Dermis blood vessel endothelial cell (primary cell): ENCODE measurements at places on chromosomes 1 and 21.

DNA sequence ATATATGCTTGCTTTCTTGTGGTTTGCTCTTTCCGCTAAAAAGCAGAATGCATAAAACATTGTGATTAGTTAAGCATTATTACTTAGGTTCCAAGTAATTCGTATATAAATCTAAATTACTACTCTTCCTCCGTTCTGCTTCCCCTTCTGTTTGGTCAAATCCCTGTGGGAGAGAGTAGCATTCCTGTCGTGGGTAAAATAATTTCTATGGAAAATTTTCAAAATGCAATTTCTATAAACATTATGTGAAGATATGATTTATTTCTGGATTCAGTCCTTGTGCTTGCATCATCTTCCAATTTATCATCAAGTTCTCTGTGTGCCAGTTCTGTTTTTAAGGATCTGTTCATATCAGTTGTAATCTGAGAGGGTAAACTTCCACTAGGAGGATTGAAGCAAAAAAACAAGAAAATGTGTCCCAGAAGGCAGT, 7.2 kb upstream of the WARS2 start:
- DNase-seq: no peak

DNA sequence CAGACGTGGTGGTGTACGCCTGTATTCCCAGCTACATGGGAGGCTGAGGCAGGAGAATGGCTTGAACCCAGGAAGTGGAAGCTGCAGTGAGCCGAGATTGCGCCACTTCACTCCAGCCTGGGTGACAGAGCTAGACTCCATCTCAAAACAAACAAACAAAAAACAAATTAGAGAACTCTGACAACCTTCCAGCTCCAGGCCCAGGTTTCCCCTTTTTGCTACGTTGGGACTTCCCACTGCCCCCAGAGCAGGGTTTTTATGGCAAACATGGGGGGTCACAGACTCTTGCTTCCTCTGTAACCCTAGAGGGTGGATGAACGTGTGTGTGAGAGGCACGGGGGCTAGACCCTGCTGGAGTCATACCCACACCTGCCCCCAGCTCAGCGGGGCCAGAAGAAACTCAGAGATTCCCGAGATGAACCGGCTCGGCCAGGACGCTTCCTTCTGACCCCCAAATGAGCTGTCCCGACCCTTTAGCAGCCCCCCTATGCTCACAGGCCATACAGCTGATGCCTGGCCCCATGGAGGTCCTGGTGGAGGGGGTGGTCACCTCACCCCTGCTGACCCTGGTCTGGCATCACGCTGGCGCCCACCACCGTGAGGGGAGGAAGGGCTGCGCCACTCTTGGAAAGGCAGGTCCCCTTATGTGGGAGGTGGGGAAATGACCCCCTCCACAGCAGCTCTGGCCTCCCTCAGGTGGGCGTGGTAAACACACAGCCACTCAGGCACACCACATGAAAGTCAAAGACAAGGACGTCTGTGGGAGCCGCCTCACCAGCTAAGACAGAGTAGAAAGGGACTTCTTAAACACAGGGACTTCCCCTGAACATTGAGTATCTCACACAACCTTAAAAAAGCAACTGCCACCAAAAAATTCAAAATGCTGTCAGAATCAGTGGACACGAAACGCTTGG, 7.1 kb downstream of the GPR157 start:
- DNase-seq: no peak

DNA sequence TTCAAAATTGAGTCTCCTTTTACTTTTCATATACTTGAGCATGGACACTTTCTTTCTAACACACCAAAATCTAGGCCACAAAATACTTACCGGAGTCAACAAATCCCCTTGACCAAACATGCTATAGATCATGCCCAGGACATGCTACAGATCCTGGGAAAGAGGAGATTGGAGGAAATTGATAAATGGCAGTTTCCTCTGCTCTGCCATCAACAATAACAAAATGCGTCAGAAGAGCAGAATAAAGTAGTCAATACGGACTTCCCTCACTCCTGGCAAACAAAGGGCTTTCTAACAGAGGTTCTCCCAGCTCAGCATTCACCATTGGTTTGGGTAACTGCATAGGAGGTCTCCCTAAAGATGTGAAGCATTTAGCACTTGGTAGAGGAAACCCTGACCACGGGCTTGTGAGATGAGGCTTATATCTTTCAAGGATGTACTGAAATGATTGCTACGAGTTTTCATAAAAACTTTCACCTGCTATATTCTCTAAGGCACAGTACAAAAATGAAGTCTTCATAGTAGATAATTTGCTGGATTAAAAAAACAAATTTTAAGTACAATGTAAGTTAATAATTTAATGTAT, 283.8 kb upstream of the RUNX1 start:
- DNase-seq: peak; percentile 21

DNA sequence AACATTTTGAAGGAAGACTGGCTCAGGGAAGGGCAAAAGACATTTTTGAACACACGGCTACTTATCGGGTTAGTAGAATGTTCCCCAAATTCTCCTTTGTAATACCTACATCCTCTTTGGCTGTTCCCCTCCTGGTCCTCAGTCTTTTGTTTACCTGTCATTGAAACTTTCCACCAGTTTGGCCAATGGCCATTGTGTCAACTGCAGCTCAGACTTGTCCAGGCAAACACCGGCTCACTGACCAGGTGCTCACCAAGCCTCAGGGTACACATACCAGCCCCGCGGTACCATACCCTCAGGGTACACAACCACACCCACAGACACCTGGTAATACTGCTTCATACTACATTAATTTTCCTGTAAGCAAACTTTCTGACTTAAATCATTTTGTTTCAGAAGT, 84.8 kb upstream of the ZNF648 start:
- DNase-seq: no peak

GRCh38 chr21:35855484-35855883, 204.8 kb downstream of the SETD4 start:
- DNase-seq: peak; percentile 35

GRCh38 chr1:247317702-247318101, 14.0 kb downstream of the ZNF496 start:
- DNase-seq: no peak

GRCh38 chr1:174957829-174958228, 41.9 kb upstream of the CACYBP start:
- no peak for DNase-seq

DNA sequence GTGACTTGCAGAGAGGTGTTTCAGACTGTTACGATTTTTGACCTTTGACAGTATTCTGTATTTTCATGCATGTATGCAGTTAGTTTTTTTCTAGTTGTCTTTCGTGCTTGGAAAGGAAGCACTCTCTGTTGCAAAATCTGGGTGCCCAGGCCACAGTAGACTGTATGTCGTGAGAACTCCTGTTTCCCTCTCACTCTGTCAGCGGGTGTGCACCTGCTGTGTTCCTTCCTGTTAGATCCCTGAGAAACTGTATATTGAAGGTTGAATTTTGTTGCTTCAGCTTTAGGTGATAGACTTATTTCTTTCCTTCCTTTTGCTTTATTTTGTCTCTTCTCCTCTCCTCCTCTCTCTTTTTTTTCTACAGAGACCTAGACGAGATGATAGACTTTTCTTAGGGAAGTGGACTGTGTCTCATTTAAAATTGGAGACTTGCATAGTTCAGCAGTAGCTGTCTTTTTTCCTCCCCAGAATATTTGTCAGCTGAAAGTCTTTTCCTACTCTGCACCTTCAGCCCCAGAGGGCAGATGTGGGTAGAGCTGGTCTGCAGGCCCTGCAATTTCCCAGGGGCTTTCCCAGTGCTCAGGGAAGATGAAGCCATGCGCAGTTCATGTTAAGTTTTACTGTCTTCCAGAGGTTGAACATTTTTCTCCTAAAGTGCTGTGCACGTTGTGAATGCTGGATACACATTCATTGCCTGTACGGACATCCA, 1.4 kb downstream of the TRAPPC10 start:
- peak; percentile 43 for DNase-seq

DNA sequence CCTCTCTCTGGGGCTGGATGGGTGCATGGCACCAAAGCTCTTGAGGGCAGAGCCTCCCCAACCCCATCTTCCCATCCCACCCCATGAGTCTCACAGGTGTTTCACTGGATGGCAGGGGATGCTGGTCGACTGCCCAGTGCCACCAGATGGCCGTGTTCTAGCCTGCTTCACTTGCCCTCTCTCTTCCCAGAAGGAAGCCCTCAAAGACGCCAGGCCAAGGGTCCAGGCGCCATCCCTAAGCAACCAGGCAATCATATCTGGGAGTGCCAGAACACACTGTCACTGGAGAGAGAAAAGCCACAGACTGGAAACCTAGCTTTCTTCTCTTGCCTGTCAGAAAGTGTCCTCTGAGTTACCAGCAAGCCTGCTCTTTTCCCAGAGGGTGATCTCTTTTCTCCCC, 26.7 kb downstream of the PIGM start:
- no peak for DNase-seq

- no peak for DNase-seq
These were observed 171.5 kb upstream of the PALMD start for GRCh38 chr1:99474350-99474893.

GRCh38 chr1:39576016-39576657, 453 bp downstream of the PABPC4 start:
- peak; percentile 30 for DNase-seq

DNA sequence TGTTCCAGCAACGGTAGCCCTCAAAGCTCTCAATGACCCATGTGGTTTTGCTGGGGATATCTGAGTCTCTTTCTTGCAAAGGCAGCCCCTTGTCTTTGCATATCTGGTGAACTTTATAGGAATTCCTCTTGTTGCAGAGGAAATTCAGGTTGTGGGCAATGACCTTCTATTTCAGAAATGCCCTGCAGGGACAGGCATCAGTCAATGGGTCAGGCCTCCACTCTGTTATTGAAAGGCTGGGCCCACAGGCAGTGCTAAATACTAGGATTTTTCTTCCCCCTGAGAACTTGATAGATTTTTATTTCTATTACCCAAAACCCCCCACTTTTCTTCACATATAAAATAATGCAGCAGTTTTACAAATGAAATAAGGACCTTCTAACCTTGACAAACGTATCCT, 131.1 kb downstream of the TNR start:
- DNase-seq: no peak

DNA sequence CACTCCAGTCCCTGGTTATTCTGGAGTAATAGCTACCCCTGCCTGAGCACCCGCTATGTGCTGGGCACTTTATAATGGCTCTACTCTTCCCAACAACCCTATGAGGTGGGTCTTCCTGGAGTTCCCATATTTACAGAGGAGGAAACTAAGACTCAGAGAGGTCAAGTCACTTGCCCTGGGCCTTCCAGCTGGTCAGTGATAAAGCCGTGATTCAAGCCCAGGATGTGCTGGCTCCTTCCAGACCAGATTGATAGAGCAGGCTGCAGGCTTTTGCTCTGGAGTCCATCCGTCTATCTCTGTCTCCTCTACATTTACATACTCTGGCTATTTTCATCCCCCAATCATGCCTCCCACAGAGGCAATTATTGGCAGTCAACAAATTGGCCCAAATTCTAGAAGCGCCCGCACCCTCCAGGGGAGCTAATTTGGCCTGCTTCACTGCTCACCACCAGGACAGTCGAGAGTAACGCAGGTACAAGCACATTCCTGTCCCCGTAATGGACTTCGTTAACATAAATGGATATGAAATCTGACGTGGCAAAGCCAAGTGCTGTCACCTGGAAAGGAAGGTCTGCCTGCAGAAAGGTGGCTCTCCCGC, 39.8 kb upstream of the SELENON start:
- no peak for DNase-seq

DNA sequence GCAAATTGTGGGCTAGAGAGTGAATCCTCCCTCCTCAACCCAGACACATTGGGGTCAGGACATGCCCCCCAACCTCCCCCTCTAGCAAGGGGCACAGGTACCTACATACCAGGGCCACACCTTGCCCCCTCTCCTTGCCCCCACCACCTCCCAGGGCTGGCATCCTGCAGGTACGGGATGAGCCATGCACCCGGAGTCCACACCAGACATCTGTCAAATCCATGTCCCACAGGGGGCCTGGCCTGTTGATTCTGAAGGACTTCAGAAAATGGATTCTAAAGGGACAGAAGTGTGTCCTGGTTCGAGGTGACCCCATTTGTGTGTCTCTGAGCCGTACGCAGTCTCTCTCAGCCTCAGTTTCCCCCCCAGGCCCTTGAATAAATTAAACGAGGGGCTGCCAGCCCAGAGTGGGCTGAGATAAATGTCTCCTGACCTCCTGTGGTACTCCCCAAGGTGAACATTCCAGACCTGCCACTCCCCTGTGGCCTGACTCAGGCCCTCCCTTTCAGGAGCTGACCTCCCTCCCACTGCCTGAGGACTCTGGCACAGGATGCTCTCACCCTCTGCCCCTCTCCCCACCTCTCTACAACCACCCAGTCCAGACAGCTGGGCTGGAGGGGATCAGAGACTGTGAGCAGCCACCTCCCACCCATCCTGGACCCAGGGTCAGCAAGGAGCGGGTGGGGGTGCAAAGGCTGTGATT, 94.5 kb downstream of the EPHB2 start:
- no peak for DNase-seq

DNA sequence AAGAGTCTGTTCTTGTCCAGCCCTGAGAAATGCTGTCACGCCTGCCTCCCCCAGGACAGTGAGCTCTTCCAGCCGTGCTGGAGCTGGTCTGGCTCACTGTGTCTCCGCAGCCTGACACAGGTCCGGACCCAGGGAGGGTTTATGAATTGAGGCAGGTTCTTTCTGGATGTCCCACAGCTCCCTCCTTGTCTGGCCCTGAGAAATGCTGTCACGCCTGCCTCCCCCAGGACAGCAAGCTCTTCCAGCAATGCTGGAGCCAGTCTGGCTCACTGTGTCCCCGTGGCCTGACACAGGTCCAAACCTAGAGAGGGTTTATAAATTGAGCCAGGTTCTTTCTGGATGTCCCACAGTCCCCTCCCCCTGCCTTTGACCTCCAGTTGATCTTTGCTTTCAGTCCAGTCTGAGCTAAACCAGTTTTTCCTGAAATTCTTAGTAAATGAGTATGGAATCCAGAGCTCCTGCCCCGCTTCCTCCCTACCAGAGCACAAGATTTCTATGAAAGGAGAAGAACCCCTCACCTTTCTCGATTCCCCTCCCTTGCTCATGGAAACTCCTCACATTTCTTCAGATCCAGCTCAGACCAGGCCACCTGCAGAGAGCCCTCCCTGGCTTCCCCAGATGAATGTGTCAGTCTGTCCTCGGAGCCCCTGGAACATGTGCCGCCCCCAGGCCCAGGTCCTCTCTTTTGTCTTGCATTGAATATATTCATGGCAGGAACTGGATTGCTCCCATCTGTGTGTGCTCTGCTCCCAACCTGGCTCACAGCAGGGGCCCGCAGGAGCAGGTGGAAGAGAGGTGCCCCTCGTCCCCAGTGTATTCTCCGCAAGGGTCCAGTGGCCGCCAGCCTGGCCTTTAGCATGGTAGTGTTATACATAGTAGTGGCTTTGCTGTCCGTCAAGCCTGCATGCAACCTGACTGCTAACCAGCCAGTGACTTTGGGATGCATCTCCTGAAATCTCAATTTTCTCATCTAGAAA, 116.3 kb downstream of the EPHB2 start:
- peak; percentile 44 for DNase-seq

GRCh38 chr1:24978383-24979032, 48.4 kb upstream of the RUNX3 start:
- no peak for DNase-seq

GRCh38 chr1:184805667-184806295, 51.1 kb upstream of the EDEM3 start:
- DNase-seq: peak; percentile 93

- peak; percentile 24 for DNase-seq
These were observed at the start of gene FCMR for GRCh38 chr1:206921772-206922265. Gene FCMR, minus strand, starts transcription at chr1:206921941. Its CDS starts 87 bp downstream, at chr1:206921854.

- DNase-seq: peak; percentile 70
These were observed 74.3 kb downstream of the MPZL1 start for GRCh38 chr1:167795810-167796740.

- no peak for DNase-seq
These were observed 327.5 kb upstream of the POGK start for GRCh38 chr1:166511761-166512160.

- DNase-seq: no peak
These were observed 3.4 kb downstream of the TRIM45 start for GRCh38 chr1:117118137-117118536.

GRCh38 chr1:248841702-248842395, 3.8 kb downstream of the ZNF672 start:
- DNase-seq: peak; percentile 69
